ENCODE measurements at places on chromosomes 12 and 14.

GRCh38 chr12:130350715-130351114 lies 13.0 kb downstream of the PIWIL1 start:
- no peak for DNase-seq

- DNase-seq: no peak
Measured at GRCh38 chr14:104386151-104386841, 193.3 kb upstream of the C14orf180 start.

GRCh38 chr12:59429766-59430165 lies 166.1 kb upstream of the SLC16A7 start:
- DNase-seq: no peak

- DNase-seq: peak; percentile 6
Measured at GRCh38 chr14:90722590-90722989, 93.6 kb downstream of the TTC7B start.

DNA sequence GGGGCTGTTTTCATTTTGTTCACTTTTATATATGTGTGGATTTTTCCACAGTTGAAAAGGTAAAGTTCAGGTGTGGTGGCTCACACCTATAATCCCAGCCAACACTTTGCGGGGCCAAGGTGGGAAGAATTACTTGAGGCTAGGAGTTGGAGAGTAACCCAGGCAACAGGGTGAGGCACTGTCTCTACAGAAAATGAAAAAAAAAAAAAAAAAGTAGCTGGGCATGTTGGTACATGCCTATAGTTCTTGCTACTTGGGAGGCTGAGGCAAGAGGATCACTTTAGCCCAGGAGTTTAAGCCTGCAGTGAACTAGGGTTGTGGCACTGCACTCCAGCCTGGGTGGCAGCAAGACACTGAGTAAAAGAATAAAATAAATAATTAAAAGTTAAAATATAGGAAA lies 326.5 kb downstream of the NAV3 start:
- no peak for DNase-seq

DNA sequence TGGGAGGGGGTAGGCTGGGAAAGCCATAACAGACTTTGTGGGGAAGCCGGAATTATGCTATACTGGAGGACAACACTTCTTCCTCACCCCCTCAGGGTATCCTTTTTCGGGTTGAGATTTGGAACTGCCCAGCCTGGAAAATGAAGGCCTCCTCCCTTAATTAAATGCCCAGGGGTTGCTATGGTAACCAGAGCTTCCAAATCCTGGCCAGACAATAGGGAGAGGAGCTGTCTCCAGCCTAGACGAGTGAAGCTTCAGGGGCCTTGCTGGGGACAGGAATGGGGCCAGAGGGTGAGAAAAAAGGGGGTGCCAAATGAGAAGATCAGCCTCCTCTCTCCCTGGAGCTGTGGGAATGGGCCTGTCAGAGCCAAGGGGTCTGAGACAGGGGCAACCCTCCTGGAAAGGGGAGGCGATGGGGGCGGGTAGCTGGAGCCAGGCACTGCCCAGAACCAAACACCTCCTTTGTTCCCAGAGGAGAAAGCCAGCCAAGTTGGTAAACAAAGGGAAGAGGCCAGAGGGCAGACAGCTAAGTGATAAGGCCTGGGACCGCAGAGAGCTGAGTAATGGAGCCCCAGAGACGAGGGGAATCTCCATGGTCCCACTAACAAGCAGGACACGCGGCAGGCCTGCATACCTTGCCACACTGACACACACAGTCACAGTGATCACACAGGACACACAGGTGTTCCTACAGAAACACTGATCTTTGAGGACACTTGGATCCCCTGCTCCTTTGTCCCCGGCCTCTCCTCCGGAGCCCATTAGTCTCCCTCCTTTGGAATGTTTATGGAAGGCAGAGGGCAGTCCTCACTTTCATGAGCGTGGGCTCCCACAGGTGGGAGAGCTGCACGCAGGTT lies 17.9 kb upstream of the RND1 start:
- DNase-seq: no peak

DNA sequence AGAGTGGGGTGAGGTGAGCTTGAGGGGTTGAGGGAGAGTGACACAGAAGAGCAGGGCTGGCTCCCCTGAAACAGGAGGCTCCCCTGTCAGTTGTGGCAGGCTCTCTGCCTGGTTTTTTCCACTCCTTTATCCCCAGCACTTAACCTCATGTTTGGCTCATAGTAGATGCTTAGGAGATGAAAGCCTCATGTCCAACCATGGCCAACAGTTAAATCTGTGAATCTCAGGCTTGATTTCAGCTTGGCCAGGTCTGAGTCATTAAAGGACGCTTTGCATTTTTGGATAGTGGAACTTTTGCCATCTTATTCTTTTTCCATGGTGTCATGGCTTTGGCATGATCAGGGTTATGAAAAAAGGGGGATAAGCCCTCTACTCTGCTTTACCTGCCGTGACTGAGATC lies 117.2 kb downstream of the CACNA1C start:
- no peak for DNase-seq

DNA sequence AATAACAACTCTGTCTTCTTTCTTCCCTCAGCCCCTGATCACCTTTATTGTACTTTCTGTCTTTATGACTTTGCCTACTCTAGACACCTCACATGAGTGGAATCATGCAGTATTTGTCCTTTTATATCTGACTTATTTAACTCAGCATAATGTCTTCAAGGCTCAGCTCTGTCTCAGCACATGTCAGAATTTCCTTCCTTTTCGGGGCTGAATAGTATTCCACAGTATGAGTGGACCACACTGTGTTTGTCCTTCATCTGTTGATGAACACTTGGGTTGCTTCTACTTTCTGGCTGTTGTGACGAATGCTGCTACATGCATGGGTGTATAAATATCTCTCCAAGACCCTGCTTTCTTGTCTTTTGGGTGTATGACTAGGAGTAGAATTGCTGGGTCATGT lies 117.6 kb downstream of the KIF26A start:
- no peak for DNase-seq

GRCh38 chr12:28759333-28759732 lies 389.7 kb upstream of the FAR2 start:
- DNase-seq: no peak

Measured in Kasumi-1 (cell line).